Liver (tissue), 10 donors: ENCODE measurements at places on chromosomes 7 and 10.

DNA sequence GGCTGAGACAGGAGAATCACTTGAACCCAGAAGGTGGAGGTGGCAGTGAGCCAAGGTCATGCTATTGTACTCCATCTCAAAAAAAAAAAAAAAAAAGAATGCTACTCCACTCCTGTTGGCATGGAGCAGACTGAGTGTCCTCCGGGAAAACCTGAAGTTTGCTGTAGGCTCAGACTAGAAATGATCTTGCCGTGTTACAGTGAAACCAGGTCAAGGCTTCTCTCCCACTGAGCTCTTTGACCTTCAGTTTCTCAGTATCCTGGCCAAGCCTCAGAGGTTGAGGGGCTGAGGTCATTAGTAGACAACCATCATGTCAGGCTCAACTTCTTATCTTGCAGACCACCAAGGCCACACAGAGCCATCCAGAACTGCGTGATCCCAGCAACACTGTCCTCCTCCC is 348.6 kb upstream of the ZNF32 start:
- DNase-seq, result no peak

DNA sequence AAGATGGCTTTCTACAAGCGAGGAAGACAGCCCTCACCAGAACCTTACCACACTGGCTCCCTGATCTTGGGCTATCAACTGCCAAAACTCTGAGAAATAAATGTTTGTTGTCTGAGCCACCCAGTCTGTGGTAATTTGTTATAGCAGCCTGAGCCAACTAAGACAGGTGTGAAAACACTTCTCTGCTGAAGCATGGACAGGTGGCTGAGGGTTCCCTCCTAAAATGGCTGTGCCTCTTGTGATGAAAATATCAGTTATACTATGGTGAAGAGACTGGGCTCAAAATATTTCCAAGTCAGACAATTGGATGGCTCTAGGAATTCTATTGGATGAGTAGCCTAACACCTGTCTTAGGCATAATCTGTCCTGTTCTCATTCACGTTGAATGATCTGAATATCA is 78.1 kb downstream of the CDK1 start:
- DNase-seq, result no peak

DNA sequence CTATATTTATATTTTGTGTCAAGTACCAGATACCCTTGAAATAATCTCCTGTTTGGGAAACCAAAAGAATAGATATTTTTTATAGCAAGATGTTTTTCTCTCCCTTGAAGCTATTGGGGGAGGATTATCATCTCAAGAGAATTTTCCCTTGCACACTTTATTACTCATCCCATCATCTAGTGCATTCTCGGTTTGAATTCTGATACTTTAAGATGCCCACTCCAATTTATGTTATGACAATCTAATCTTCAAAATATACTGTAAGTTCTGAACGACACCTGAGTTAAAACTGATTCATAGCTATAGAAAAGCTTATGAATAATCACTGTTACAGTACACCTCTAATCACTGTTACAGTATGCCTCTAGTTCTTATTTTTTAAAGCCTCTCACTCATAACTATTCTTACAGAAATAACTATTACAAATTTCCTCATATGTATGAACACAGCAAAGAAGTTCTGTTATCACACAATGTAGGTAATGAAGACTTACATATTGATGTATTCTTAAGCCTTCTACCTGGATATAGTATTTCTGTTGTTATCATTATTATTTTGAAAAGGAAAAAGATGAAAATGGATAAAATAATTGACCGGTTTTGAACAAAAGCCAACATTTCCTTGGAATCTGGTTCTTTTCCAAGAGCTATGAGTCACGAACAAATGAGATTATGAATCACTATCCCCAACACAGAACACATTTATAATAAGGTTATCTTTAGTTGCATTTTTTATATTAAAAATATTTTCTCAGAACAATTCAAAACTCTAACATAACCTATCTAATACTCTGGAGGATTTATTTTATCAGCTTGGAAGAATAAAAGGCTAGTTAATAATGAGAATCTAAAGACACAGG is 72.3 kb upstream of the FAM13C start:
- no peak for DNase-seq

- DNase-seq, result no peak
Measured at GRCh38 chr10:113496111-113497109, 56.4 kb upstream of the HABP2 start.

DNA sequence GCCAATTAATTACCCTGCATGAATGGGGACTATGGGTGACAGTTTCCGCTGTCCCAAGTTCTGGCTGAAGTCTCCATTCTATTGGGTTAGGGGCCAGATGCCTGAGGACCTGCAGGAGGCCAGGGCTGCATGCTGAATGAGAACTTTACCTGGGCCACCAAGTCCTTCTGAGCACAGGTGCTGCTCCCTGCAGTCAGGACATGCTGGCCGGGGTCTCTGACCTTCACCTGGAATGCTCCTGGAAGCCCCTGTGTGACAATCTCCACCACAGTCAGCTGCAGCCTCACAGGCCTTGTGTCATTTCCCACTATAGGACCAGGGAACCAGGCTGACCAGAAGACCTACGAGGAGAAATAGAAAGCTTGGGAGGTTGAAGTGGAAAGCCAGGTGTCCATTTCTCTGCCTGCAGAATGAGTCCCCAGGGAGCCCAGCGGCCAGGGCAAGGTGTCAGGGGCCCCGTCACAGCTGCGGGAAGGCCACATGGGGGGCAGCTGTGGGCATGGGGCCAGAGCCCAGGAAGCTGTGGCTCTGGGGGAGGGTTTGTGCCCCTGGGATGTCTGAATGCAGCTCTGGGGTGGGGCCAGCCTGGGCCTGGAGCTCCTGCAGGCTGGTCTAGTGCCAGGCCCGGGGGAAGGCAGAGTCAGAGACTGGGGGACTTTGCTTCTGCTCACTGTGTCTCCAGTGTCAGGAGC is 5.6 kb upstream of the GIMAP8 start:
- DNase-seq, result no peak

- no peak for DNase-seq
Measured at GRCh38 chr7:113099284-113099919, 12.8 kb upstream of the GPR85 start.

GRCh38 chr7:33432821-33433220 is 303.5 kb downstream of the BBS9 start:
- no peak for DNase-seq

- no peak for DNase-seq
Measured at GRCh38 chr7:42241424-42241823, 4.4 kb upstream of the GLI3 start.

- DNase-seq, result no peak
Measured at GRCh38 chr10:132392184-132392800, 4.7 kb upstream of the PWWP2B start.
